AG20443 (cell line): ENCODE measurements at places on chromosomes 3 and 15.

DNA sequence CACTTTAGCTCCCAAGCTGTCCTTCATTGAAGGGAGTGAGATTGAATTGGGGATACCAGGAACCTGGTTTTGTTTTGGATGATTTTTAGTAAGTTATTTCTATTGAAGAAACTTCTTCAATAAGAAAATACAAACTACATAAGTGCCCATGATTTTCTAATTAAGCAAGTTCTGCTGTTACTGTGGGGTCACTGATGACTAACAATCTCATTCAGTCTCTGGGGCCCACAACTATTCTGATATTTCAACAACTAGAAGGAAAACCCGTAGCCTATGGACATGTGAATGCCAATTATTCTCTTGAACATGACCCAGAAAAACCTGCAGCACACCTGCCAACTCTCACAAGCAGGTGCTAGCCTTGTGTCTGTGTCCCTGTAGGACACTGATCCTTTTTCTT is 184.6 kb downstream of the DCLK3 start:
- no peak for DNase-seq

- DNase-seq: no peak
These were observed 607 bp upstream of the IMP3 start for GRCh38 chr15:75640483-75641178.

DNA sequence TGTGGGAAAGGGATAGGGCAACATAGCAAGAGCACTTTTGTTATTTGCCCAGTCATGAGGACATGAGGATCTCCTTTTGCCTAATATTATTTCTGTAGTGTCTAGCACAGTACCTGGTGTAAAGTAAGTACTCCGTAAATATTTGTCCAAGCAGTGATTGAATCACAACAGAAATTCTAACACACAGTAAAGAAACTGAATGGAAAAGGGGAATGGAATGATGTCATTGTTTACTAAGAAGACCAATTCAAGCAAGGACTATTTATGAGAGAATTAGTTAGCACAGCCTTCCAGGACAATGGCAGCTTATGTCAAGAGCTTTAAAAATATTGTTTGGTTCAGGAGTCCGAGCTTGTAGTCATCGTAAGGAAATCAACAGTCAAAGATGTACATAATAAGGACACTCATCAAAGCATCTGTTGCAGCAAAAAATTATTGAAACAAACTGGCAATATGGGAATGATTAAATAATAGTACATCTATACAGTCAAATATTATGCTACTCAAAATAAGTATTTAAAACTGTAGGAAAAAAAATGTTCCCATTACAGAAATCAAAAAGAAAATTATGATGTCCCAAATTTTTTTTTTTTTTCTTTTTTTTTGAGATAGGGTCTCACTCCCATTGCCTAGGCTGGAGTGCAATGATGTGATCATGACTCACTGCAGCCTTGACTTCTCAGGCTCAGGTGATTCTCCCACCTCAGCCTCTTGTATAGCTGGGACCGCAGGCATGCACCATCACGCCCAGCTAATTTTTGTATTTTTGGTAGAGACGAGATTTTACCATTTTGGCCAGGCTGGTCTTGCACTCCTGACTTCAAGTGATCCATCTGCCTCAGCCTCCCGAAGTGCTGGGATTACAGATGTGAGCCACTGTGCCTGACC is 17.9 kb downstream of the CAPN7 start:
- no peak for DNase-seq

DNA sequence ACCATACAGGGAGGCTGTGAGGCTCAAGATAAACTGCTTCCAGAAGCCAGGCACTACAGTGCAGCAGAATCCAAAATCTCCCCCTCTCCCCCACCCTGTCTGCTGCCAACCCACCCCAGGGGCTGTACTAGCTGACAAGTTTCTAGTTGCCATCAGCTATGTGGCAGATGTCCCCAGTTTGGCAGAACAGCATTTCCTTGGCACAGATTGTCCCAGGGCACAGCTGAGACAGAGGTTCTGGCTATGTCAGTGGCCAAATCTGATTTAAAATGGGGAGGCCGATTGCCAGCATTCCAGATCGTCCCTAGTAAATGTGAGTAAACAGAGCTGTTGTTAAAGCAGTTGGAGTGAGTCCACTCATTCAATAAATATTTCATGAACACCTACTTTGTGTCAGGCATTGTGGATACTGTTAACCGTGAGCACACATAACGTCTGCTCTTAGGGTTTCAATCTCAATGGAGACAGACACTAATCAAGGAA is 28.0 kb upstream of the CCDC174 start:
- DNase-seq: no peak
